Hematopoietic multipotent progenitor cell treated with erythropoietin and hydrocortisone succinate and interleukin-3 and kit ligand, for 4 days (in vitro differentiated cells): ENCODE measurements at places on chromosomes 6 and 20.

GRCh38 chr20:34058831-34059230 lies 53.2 kb downstream of the EIF2S2 start:
- DNase-seq: peak; percentile 42

DNA sequence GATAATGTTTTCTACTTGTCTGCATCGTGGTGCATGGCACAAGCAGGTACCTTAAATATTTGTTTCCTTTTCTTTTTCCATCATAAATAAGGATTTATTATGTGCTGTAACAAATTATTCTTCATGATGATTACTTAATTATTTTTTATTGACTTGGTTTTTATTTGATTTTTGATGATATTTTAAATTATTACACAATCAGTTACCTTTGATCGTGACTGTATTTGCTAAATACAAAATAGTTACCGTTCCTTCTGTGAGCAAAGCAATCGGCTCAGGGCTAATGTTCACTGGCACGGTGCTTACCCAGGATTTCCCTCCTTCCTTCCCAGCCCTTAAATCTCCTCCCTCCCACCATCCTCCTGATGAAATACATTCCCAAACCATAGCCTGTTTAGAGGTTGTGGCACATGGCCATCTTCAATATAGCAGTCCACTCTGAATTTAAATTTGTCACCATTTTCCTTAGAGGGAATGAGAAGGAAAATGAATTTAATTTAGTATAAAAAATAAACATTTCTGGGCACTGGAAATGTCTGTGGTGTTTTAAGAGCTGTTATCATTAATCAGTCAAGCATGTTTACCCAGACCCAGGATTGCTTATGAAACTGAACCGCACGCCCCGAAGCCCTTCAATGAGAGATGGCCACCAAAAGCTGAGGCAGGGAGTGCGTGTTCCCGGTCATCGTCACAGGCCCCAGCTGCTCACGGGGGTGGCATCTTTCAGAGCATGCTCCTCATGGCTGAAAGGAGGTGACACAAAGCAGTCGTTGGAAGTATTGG lies 23.0 kb upstream of the EXOC2 start:
- DNase-seq: no peak

DNA sequence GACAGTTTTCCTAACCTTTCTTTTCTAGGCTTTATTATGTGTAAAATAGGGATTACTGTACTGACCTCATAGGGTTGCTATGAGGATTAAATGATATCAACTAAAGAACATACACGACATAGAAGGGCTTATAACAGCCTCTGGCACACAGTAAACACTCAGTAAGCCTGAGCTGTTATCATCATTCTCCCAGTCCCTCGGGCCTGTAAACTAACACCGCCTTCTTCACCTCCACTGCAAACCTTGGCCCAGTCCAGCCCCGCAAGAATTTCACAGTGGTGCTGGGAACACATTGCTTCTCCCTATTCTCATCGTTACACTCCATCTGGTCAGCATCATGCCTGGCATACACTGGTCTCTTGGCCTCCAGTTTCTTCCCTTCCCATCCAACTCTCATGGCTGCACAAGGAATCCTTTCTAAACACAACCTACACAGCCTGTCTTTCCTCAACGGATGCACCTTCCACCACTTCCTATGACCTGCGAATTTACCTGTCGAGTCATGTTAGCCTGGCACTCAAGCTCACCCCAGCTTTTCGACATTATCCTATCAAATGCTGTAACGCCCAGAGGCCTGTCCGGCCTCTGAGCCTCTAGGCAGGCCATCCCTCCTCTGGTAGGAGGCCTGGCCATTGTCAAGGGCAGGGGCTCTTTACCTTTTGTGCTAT lies 92.1 kb downstream of the FYN start:
- DNase-seq: no peak

- DNase-seq: no peak
These were observed 58.5 kb downstream of the TULP4 start for GRCh38 chr6:158370805-158371204.

DNA sequence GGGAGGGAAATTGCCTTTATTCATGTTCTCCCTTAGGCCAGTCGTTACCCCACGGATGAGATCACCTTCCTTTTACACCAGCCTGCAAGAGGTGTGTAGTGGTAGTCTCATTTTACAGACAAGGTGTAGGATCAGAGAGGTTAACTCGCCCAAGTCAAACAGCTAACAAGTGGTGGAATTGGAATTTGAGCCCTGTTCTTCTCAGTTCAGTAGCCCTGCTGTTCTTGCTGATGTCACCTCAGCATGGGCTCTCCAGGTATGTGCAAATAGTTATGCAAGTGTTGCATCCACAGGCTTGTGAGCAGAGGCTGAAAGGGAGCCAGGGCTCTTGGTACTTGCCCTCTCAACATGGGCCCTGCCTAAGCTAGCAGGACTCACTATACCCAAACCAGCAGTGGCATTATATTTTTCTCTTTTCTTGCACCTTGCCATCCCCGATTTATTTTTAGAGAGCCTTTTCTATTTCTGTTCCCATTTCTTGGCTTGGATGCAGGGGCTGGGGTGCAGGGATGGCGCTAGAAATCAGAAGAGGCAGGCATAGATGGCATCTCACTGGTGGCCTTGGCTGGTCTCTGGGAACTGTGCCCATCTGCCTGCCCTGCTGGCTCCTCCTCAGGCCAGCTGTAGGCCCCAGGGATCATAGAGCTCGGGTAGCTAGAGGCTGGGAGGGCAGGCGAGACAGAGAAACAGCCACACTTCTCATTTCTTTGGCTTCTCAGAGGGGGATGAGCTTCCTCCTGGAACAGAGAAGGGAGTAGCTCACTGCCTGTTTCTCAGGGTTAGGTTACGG lies 18.2 kb downstream of the PPARD start:
- no peak for DNase-seq

- DNase-seq: peak; percentile 85
These were observed 17.5 kb upstream of the FAM110A start for GRCh38 chr20:815914-816606.

GRCh38 chr6:149471801-149472200 lies 13.0 kb downstream of the ZC3H12D start:
- DNase-seq: no peak

DNA sequence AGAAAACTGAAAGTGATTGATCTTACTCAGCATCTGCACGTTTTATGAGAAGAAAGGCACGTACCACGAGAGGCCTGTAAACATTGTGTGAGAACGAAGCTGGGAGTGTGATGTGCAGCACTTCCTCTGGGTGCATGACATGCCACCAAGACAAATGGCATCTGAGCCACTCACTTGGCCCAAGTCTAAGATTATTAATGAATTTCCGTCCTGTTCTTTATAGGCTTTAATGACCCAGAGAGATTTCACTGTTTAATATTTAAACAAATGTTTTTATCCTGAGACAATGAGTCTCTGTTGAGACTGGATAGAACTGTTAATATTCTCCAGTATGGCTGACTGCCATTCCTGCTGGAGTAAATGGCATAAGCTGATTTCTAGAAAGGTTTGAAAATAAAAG lies 172.6 kb upstream of the PHACTR1 start:
- DNase-seq: no peak

DNA sequence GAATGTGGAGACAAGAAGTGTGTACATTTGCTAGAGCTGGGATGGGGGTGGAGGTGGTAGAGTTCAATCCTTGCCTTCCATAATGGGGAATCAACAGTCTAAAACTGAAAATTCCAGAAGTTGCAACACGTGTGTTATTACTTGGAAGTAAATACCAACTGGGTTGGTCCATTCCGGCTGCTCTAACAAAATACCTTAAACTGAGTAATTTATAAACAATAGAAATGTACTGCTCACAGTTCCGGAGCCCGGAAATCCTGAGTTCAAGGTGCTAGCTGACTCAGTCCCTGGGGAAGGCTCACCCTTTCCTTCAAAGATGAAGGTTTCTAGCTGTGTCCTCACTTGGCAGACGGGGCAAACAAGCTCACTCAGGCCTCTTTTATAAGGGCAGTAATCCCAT lies 59.0 kb downstream of the RIN2 start:
- DNase-seq: no peak

DNA sequence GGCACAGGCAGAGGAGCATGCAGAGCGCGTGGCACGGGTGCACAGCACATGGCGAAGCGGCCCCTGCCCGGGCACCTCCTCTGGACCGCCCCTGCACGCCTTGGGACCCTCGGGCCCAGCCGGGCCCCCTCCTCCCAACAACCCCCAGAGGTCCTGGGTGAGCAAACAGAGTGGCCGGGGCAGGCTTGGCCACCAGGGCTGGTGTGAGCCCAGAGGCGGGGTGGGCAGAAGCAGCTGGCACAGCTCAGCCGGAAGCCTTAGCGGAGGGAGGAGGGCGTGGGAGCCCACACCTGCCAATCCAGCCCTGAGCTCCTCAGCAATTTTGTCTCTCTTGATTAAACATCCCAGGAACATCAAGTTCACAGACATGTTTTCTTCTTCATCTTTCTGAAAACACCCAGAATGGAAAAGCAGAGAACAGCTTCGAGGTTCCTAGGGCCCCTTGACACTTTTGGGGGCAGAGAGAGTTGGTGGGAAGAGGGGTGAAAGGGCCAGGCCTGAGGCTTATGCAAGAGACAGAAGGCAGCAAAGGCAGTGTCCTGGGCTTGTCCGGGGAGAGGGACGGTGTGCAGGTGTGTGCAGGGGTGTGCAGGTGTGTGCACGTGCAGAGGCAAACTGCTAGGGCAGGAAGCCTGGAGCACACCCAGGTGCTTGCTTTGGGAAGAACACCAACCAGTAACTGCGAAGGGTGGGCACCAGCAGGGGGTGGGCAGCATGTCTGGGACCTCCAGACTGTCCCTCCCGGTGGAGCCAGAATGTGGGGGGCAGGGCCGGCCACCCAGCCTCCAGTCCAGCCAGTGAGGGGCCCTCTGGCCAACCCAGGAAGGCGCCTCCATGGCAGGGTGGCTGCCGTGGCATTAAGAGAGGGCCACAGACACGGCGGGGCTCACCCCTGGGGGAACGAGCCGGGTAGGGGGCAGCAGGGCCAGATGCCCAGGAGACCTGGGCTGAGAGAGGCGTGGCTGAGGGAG lies 4.8 kb downstream of the HRH3 start:
- no peak for DNase-seq

DNA sequence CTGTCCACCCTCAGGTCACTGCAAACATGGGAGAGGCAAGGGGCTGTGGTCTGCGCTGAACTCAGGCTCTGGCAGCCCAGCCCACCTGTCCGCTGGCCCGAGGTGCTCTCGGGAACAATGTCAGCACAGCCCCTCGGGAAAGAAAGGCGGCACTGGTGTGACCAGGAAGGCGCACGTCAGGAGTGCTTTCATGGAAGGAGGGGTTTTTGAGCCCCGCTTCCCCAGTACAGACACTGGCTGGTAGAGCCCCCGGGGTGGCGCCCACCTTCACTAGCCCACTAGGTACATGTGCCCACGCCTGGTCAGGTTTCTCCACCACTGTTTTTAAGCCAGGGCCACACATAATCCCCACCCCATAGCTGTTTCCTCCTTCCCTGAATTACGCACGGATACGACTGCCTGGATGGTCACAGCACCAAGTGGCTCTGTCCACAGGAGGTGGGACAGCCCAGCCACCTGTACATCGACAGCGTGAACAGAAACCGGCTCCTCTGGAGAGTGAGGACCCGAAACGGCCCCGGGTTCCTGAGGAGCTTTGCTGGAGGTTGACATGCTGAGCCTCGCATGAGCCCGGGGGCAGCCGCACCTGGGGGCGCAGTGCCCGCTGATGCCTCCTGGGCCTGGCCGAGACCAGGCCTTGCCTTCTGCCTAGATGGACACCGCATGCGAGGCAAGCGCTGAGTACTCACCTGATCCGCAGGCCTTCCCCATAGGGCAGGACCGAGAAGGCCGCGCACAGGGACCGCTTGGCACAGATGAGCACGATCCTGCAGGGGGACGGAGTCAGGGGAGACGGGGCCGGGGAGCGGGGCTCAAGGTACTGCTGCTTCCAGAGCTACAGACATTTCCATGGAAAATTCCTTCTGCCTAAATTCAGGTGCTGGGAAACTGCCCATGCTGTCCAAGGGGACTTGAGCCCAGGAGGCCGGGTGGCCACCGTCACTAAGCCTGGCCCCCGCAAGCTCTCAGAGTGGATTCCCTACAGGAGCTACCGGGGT lies 7.6 kb downstream of the RPS21 start:
- DNase-seq: no peak

GRCh38 chr6:118895261-118895560 lies 1.3 kb downstream of the ASF1A start:
- no peak for DNase-seq

- no peak for DNase-seq
These were observed 1.7 kb upstream of the SIGLEC1 start for GRCh38 chr20:3714092-3714491.

GRCh38 chr20:48266571-48266970 lies 481.3 kb upstream of the SULF2 start:
- no peak for DNase-seq

DNA sequence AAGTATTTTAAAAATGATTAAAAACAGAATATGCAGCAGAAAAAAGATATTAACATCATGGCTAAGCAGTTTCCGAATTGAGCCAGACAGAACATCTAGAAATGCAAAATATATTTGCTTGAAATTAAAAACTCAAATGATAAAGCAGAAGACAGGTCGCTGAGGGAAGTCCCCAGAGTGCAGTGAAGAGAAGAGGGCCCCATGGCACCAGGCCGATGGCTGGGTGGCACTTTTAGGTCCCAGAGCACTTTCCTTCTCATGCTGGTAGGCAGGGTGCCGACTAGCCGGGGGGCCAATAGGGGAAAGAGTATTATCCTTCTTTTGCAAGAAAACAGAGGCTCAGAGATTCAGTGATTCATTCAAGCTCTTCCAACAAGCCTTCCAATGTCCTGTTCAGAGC lies 58.9 kb downstream of the MYH7B start:
- no peak for DNase-seq

DNA sequence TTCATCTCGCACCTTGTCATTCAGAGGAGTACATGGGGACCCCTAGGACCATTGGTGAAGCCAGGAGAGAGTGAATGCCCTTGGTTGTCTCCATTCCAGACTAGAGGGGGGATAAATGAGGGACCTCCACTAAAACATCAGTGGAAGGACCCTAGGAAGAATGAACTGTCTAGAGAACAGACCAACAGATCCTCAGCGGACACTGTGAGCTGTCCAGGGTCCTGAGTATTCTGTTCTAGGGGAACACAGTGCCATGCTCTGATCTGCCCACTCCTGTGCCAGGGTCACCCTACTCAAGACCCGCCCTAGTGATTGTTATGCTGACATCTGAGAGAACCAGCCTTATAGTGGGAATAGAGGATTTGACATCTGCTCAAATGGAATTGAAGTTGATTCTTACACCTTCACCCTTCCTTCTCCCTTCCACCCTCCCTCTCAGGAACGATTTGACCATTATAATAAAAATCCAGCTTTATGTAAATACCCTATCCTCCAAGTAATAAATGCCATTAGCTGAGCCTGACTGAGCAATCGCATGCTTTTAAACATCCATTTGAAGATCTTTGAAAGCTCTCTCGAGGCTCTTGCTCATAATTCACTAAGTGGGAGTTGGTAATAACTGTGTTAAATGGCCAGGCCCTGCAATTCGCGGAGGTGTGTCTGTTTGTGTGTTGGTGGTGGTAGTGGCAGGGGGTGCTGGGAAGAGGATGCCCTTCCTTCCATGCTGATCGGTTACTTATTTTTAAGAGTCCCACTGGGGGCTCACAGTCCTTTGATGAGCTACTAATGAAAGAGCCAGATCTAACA lies 43.6 kb upstream of the SLC32A1 start:
- DNase-seq: peak; percentile 78

DNA sequence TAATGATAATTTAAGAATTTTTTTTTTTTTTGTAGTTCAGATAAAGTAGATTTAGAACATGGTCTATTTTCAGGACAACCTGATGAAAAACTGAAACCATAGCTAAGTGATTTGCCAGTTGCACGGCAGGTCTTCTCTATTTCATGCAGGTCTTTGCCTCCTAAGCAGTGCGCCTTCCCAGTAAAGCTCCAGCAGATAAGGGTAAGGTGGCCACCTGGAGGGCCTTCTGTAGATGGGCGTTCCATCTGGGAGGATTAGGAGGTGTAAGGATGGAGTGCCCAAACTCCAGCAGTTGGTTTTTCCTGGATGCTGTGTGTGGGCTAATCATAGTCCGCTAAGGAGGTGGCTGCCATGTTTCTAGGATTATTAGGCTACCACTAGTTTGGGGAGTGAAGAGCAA lies 107.1 kb downstream of the ARID1B start:
- DNase-seq: no peak
